ENCODE measurements at places on chromosomes 3 and 15.

- DNase-seq = no peak
Observed at GRCh38 chr15:50390554-50391264, 33.5 kb upstream of the USP8 start.

DNA sequence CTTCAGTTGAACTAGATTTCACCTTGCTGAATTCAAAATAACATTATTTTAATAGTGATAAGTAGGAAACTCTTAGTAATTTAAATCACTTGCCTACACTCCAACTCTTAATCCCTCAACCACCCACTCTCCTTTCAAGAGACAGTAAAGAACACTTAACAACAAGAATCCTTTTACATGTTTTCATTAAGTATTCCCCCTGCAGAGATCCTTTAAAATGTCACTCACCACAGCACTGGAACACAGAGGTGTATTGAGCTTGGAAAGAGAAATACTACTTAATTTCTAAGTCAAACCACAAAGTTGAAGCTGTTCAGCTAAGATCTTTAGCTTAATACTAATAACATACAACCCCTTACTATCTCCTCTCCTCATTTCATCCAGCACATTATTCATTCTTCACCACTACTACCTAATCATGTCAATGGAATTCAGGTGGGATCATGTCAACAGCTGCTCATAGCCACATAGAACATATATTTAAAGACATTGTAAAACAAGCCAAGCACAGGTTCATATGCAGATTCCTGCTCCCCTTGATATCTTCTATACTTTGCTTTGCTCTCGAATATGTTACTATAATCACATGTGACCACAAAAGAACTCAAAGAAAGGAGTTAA is 40.5 kb downstream of the IMPG2 start:
- no peak for DNase-seq

DNA sequence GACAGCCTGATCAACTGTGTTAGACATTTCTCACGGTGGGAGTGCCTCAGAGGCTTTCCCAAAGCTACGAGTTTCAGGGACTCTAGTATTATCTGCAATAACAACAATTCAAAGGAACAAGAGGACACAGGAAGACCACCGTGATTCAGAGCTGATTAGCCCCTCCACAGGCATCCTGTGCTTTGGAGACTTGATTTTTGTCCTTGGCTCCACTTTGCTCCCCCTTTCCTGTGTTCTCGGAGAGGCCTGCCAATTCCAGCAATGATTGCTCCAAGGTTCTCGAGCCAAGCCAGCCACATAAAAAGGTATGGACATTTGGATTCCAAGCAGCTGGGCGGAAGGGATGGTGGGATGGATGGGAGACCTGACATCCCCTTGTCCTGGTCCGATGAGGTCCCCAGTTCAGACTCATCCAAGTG is 14.3 kb downstream of the EHD4 start:
- DNase-seq = no peak

DNA sequence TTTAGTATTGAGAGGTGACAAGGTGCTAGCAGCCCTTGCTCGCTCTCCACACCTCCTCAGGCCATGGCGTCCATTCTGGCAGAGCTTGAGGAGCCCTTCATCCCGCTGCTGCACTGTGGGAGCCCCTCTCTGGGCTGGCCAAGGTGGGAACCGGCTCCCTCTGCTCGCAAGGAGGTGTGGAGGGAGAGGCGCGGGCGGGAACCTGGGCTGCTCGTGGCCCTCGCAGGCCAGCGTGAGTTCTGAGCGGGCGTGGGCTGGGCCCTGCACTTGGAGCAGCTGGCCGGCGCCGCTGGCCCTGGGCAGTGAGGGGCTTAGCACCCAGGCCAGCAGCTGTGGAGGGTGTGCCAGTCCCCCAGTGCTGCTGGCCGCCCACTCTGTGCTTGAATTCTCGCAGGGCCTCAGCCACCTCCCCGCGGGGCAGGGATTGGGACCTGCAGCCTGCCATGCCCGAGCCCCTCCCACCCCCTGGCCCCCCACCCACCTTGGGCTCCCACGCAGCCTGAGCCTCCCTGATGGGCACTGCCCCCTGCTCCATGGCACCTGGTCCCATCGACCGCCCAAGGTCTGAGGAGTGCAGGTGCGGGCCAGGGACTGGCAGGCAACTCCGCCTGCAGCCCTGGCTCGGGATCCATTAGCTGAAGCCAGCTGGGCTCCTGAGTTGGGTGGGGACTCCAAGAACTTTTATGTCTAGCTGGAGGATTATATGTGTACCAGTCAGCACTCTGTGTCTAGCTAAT is 785.2 kb downstream of the DIPK2A start:
- no peak for DNase-seq

DNA sequence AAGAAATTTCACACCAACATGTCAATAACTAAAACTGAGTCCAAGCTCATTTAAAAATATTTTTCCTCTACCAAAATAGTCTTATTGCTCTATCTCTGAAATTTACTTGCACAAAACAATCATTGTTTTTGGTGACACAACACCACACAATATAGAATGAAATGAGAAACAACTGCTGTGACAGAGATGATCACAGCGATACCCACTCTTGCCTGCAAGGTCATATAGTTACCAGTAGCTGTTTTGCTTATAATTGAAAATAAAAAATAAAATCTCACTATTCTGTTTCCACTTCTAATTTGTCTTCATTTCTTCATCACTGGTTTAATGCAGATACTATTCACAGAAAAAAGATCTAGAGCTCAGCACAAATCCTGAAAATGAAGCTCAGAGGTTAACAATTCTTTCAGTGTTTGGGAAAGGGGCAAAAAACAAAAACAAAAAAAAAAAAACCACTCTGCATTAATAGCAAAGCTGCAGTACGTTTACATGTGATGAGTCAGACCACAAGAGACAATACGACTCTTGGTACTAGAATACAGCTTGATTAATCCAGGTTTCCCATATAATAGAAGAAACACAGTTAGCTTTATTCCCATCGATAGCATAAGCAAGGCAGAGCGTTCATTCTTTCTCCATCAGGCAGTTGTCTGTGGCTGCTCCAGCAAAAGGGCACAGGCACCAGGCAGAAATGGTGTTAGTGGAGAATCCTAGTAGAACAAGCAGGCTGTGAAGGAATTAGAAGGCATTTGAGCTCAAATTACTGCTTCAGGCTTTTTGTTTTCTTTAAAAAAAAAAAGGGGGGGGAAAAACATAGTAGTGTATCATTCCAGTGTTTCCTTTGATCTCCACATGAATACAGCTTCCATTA is 773 bp downstream of the ANKRD28 start:
- DNase-seq = no peak

DNA sequence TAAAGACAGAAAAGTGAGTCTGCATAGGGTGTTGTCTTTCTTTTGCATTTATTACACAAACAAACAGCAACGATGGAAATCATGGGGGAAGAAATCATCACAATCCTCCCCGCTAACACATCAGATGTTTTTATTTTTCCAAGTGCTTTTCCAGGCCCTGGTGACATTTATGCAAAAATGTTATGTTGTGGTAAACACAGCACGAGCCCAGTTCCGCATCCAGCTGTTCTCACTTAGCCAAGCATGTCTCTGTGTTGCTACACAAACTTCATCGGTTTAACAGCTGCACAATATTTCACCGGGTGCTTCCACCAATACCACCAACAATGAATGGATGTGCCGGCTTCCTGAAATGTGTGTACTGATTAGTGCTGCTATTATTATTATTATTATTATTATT is 53.7 kb upstream of the ABHD17C start:
- DNase-seq = no peak

GRCh38 chr3:42519568-42519962 is 17.1 kb downstream of the VIPR1 start:
- no peak for DNase-seq

- no peak for DNase-seq
Observed at GRCh38 chr3:185825639-185826481, 1.0 kb upstream of the IGF2BP2 start.

GRCh38 chr3:47580481-47580880 is 1.8 kb upstream of the CSPG5 start:
- no peak for DNase-seq

DNA sequence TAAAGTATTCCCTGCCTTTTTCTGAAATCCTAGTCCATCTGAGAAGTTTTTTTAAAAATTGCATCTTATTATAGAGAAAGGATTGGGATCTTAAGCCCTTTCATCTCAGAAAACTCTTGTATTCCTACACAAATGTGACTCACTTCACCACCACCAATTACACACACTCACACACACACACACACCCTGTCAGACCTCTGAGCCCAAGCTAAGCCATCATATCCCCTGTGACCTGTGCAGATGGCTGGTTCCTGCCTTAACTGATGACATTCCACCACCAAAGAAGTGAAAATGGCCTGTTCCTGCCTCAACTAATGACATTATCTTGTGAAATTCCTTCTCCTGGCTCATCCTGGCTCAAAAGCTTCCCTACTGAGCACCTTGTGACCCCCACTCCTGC is 1181.9 kb downstream of the ROBO2 start:
- no peak for DNase-seq

- DNase-seq = no peak
Observed at GRCh38 chr3:133490468-133491351, 82.8 kb upstream of the CDV3 start.

DNA sequence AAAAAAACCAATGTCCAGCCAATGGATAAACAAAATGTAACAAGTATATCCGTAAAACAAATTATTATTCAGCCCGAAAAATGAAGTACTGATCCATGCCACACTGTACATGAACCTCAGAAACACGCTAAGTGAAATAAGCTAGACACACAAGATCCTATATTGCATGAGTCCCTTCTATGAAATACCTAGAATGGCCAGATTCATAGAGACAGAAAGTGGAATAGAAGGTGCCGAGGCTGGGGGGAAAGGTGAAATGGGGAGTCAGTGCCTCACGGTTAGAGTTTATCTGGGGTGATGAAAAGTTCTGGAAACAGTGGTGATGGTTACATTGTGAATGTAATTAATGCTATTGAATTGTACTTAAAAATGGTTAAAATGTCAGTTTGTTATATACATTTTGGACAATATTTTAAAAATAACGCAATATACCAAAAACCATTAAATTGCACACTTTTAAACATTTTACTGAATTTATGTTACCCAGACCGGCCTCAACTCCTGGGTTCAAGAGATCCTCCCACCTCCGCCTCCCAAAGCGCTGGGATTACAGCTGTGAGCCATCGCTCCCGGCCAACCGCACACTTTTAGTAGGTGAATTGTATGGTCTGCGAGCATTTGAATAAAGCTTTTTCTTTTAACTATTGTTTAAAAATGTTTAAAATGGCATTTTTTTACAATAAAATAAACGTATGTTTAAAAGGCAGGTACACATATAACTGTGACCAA is 2.1 kb downstream of the RNF168 start:
- DNase-seq = no peak

DNA sequence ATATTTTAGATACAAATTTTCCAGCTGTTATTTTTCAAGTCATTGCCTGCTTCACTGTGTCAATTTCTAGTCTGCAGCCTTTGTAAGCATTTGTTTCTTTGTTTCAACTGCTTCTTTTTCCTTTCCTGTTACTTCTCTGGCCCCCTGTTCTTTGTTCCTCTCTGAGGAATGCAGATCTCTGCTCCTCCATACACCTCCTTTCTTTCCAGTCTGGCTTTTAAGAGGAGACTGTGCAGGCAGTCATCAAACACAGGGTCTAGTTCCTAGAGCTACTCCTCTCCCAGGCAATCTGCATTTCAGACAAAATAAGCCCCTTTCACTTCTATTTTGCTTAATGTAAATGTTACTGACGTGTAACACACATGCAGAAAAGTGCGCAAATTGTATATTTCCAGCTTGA is 502.9 kb downstream of the PDCD6IP start:
- no peak for DNase-seq

DNA sequence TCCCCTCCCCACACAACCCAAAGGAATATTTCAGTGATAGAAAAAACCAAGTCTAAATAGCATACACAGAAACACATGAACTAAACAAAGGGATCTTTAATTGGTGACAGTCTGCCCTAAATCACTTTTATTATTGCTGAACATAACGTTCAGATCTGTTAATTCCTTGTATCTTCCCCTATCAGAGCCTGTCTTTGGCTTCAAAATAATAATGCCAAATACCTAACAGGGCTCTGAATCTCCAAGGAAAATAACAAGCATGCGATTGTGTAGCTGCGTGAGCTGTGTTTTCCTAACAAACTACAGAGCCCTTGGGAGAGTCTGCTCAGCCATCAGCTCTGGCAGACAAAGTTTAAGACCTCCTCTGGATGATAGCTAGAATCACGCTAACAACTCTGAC is 1010.1 kb downstream of the ROBO1 start:
- DNase-seq = no peak

DNA sequence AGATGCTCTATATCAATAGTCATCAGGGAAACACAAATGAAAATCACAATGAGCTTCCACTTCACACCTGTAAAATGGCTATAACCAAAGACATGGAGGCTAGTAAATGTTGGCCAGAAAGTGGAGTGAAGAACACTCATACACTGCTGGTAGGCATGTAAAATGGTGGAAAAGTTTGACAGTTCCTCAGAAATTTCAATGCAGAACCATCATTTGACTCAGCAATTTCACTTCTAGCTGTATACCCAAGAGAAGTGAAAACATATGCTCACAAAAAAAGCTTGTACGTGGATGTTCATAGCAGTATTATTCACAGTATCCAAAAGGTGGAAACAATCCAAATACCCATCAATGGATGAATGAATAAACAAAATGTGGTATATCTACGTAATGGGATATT is 19.2 kb upstream of the TOP2B start:
- DNase-seq = no peak

- no peak for DNase-seq
Observed at GRCh38 chr15:41205315-41205714, 25.2 kb downstream of the EXD1 start.

DNA sequence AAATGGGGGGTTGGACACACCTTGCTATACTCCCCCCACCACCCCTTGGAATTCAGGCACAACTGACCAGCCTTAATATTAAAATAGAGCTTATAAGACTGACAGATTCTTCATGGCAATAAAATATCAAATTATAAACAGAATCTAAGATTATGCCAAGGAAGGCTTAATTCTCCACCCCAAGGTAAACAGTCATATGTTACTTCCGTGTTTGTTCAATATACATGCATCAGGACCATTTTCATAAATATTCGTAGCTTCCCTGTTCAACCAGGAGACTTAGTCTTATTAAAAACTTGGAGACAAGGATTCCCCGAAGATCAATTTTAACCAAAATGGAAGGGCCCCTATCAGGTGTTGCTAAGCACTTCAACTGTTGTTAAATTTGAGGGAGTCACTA is 13.3 kb upstream of the EHHADH start:
- no peak for DNase-seq

- DNase-seq = no peak
Observed at GRCh38 chr3:8840556-8840955, 71.1 kb upstream of the OXTR start.

GRCh38 chr3:15926871-15927270 is 129.1 kb upstream of the ANKRD28 start:
- DNase-seq = no peak

Data from stimulated activated CD4-positive, alpha-beta T cell treated with anti-CD3 and anti-CD28 coated beads, Interleukin-1b, Interleukin-23, amount 100 ng/mL, for 1 hour (primary cell).